ENCODE measurements at places on chromosomes 2 and 18.
A peak's percentile ranks its signal among the peaks of the same experiment; 100 is the strongest.

DNA sequence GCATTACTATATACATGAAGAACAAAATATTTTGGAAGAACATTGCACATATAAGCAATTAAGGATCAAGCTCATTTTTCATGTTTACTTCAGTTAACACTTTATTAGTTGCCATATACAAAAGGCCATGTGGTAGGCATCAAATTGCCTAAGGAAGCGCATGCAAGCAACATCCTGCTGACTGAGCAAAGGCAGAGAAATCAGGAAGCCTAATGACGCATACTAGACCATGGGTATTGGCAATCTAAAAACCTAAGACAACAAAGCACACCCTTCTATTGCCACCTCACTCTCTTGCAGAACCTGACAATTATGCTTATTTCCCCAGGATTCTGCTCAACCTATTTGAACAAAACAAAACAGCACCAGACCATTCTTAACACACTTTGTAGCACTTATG lies 171.9 kb downstream of the STK39 start:
- DNase-seq = no peak

- no peak for DNase-seq
These were observed 7.5 kb upstream of the KCNG2 start for GRCh38 chr18:79789901-79790890.

- no peak for DNase-seq
These were observed 52.8 kb upstream of the ITGB6 start for GRCh38 chr2:160252900-160253299.

DNA sequence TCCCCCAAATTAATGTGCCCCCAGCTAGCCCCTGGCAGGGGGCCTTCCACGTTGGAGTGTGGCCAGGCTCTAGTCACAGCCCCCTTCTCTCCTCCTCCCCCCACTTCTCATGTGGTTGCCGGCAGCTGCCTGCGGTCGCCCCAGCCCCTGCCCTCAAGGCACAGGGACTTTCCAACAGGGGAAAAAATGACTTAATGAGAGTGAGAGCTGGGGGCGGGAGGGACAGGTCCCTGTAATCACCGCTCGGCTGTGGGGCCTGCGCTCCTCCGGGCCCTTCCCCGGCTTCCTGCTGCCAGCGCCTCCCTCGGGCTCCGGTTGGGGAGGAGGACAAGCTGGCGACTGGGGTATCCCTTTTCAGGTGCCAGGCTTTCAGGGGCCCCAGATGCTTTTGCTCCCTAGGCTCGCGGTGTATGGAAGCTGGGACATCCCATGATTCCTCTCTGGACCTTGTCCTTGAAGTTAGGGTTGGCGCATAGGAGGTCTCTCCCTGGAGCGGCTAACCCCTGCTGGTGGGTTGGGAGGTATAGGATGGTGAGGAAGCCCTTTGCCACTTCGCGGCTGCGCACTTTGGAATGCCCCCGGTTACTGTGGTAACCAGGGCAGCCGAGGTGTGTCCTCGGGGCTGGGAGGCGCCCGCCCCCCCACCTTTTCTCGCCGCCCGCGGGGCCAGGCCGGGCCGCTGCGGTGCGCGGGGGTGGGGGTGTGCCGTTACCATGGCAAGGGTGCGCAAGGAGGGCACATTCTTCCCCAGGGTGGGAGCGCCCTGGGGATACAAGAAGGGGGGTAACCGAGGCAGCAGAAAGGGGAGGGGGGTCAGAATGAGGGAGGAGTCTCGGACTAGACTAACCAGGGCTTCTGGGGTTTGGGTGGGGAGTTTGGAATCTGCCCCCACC lies 16.1 kb downstream of the WNT10A start:
- DNase-seq = no peak

GRCh38 chr18:49767111-49768050 lies 46.0 kb downstream of the ACAA2 start:
- no peak for DNase-seq

GRCh38 chr2:23055251-23055650 lies 329.7 kb upstream of the KLHL29 start:
- no peak for DNase-seq

- DNase-seq = no peak
These were observed 102.1 kb downstream of the SNTG2 start for GRCh38 chr2:1052771-1053191.

DNA sequence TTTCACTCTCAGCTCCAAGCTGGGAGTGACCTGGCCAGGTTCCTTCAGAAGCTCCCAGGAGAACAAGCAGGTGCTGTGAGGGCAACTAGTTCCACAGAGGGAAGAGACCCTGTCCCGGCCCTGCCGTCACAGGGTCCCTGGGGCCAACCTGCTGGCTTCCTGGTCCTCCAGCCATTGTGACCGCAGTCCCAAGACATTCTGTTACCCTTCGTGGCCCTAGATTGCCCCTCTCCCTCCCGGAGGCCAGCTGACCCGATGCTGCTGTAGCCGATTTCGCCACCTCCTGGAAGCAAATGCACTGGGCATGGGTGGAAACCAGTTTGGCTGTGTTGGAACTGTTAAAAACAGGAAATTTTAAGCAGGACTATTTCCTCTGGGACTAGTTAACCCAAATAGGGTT lies 55.4 kb downstream of the EPAS1 start:
- no peak for DNase-seq

DNA sequence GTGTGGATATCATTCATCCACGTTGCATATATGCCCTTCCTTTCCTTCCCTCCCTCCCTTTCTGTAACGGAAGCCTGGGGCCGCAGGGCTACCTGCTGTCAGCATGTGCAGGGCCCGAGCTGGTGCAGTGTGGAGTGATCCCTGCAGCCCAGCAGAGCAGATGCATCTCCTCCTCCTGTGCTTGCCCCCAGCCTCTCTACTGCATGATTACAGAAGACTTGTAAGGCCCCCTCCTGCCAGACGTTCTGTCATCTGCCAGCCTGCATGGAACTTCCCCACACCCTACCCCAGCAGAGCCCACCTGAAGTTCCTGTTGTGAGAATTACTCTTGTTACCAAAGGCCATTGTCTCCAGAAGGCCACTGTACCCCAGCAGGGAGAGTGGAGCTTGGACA lies 67.5 kb upstream of the FOSL2 start:
- no peak for DNase-seq

- DNase-seq = no peak
These were observed 127.8 kb upstream of the SYT4 start for GRCh38 chr18:43405097-43405496.

DNA sequence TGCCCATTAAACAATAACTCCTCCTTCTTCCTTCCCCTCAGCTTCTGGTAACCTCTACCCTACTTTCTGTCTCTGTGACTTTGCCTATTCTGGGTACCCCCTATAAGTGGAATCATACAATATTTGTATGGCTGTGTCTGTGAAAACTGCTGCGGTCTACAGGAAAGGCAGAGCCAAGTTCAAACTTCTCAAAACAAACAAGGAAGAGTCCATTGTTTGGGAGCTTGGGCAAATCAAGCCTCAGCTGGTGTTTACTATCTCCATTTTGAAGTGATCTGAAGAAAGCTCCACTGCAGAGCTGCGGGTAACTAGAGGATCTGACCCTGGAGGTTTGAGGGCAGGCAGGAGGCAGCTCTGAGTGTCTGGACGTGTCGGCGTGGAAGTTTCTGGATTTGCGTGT lies 48.6 kb upstream of the DAPL1 start:
- DNase-seq = no peak

DNA sequence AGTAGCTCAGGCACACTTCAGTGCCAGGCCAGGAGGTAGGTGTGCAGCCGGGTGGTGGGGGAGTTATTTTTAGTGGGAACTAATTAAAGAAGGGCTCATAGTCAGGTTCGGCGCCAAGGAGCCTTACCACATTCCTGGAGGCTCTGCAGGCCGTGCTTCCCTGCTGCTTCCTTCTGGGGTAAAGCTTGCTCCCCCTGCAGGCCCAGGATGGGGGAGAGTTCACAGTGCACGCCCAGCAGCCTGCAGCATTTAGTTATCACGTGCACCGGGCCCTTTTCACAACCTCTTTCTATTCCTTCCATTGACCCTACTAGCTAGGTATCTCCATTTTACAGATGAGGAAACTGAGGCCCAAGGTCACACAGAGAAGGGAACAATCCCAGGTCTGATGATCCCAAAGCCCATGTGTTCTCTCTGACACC lies 2.5 kb downstream of the KCNF1 start:
- no peak for DNase-seq

DNA sequence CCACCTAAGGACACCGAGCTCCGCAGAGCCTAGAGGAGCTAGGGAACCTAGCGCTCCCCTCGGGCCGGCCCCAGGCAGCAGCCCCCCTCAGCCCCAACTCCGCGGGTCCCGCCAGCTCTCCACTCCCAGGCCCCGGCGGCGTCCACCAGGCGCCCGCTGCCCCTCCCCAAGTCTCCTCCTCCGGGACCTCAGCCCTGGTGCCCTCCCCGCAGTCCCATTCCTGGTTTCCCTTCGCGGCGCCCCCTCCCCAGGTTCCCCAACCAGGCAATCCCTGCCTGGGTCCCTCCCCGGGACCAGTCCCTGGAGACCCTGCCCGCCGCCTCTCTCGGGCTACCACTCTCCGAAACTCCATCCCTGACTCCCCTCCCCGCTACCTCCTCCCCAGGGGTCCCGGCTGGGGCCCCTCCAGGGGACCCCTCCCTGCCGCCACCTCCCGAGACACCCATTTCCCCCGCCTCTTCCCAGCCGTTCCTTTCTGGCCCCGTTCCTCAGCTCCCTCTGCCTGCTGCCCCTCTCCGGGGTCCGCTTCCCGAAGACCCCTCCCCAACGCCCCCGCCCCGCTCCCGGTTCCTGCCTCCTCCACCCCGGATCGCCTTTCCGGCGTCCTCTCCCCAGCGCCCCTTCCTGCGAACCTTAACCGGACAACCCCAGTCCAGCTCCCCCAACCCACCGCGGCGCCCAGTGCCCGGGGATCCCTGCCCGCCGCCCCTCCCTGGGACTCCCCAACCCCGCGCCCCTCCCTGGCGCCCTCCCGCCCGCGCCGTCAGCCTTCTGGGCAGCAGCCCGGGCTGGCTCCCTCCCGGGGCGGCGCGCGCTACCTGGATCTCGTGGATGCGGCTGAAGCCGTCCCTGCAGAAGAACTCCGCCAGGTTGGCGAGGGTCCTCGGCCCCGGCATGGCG lies 678 bp downstream of the CYP27C1 start:
- peak; percentile 9 for DNase-seq

- no peak for DNase-seq
These were observed 118.5 kb upstream of the ZFP36L2 start for GRCh38 chr2:43344868-43345373.

DNA sequence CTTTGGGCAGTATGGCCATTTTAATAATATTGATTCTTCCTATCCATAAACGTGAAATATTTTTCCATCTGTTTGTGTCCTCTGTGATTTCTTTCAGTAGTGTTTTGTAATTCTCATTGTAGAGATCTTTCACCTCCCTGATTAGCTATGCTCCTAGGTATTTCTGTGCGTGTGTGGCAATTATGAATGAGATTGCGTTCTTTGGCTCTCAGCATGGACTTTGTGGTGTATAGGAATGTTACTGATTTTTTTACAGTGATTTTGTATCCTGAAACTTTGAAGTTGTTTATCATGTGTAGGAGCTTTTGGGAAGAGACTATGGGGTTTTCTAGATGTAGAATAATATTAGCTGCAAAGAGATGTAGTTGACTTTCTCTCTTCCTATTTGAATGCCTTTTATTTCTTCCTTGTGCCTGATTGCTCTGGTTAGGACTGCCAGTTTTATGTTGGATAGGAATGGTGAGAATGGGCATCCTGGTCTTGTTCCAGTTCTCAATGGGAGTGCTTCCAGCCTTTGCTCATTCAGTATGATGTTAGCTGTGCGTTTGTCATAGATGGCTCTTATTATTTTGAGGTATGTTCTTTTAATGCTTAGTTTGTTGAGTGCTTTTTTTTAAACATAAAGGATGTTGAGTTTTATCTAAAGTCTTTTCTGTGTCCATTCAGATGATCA lies 27.0 kb upstream of the THUMPD2 start:
- DNase-seq = no peak

DNA sequence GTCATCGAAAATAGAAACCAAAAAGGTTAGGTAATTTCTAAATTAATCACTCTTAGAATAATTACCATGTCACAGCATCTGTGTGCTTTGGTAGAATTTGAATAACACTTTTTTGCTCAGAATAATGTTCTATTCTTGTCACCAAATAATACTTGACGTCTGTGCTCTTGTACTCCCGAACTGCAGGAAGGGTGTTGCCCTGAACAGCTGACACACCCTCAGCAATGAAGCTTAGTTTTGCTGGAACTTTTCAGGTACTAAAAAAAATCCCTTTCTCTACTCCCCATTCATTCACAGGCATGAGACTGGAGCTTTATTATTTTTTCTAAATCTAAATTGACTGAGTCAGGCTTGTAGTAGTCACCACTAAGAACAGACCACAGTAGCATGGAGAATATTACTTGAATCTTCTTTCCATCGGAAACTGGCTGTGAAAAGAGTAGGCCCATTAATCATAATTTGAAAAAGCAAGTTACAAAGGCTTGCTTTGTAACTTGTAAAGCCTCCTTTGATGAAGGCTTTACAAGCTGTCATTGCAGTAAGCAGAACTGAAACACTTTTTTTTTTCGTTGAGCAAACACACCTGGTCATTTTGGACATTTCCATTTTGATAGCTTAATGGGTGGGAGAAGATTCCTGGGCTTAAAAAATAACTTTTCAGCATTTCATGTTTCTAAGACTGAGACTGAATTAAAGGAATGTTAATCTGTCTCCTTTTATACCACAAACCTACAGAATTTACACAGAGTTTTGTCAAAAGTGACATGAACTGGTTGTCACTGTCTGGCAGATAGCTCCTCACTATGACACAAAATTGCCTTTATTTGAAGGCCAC lies 70.3 kb upstream of the PELI1 start:
- DNase-seq = no peak

- no peak for DNase-seq
These were observed 5.6 kb downstream of the TFPI start for GRCh38 chr2:187548656-187549055.

DNA sequence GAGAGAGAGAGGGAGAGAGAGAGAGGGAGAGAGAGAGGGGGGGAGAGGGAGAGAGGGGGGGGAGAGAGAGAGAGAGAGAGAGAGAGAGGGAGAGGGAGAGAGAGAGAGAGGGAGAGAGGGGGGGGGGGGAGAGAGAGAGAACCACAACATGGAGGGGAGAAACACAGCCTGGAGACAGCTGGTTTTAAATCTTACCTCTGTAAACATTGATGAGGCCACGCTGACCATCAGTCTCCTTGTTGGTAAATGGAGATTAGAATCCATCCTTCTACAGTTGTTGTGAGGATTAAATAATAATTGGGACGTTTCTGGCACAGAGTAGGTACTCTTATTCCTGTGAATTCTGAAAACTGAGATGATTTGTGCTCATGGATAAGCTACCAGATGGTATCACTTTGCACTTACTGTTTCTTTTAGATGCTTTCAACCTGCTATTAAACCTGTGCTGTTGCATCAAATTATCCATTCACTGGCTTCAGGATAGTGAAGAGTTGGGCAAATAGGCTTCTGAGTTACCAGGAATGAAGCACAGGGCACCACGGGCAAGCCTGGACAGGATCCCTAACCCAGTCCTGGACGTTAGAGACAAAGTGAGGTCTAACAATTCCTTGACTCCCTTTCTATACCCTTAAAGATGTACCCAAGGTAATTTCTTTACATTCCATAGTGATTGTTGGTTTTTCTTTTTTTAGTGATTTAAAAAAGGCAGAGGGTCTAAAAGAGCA lies 318.1 kb downstream of the ZNF521 start:
- no peak for DNase-seq
